HepG2 (cell line): ENCODE measurements at places on chromosomes 1 and 21. TPM values are rescaled to one million over a fixed set of nuclear protein-coding genes. Genes with fewer than 3 reads are reported as not detected.

DNA sequence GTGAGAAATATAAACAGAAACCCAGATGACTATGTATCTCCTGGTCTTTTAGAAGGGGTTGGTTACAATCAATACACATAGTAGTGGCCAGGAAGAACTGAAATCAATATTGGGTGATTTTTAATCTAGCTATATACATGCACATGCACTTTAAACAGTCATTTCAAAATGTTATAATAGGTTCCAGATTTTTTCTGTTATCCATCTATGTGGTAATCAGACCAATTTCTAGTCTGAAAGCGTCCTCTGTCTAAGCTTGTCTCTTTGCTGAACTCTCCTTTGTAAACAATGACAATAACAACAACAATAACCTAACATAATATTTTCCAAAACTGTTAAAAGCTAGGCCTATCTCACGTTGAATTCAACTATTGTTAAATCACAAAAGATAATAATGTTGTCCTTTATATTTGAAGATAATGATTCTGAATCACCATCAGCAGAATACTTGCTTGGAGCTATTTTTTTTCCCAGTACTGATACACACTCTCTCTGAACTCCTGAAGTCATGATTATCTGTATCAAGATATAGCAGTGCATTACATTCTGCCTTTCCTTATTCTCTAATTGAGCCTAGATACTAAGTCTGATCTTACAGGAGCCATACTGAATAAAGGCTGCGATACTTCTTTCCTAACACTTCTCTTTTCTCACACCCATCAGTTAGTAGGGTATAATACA lies 496.8 kb upstream of the ZRANB2 start:
- DNase-seq: no peak

- DNase-seq: no peak
Measured at GRCh38 chr21:45533846-45534635, 8.2 kb downstream of the SLC19A1 start.

DNA sequence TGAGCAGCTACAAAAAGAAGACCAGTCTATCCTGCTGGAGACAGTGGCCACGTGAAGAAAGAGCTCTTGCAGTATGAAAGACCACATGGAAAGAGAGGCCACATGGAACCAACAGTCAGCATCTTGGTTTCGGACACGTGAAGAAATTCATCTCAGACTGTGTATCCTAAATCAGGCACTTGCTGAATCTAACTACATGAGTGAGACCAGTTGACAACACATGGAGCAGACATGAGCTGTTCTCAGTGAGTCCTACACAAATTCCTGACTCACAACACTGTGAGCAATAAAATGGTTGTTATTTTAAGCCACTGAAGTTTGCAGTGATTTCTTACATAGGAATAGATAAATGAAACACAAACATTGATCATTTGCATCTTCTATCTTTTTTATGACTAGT lies 2.4 kb upstream of the TAF1A start:
- no peak for DNase-seq

GRCh38 chr1:12549460-12550349 lies 68.3 kb downstream of the DHRS3 start:
- DNase-seq: peak; percentile 90

DNA sequence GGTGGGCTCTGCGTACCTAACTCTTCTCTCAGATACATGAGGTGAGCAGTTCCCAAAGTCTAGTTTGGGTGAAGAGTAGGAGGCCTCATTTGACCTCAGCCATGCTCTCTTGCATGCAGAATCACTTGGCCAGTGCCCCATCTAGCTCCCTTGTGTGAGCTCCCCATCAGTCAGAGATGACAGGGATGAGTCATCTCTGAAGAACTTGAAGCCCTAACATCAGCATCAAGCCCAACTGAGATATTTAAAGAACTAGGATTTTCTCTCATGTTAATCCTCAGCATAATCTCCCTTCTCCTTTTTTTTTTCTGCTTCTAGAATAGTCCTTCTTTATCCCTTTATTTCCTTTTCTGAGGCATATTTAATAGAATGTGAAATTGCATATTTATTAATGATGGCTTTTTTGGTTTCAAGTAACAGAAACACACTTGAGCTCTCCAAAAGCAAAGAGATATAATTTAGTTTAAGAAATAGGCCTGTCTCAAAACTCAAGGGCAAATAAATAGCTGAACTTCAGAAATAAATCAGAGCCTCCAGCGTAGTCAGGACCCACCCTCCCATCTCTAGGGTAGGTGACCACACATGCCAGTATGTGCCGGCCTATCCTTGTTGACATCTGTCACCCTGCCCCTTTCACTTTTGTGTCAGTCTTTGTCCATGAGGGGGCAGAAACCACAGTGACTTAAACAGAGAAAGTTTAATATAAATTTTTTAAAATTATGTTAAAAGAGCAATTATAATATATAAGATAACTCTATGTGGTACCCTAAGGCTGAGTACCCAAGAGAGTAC lies 112.3 kb downstream of the TSEN15 start:
- DNase-seq: no peak

DNA sequence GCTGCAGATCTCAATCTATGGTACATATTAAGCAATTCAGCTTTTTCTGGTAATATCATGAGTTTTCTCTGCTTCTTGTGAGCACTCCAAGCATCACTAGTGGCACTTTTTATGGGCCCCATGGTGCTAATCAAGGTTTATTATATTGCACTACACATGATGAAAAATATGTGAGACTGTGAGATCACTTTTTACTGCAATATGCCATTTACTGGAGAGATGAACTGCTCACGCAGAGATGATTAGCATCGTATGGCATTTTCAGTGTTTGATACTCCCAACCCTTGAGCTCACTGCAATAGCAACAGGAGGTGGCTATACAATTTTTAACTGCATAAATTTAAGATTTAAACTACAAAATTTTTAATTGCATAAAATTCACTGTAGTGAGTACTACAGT lies 8.7 kb upstream of the KCNK1 start:
- no peak for DNase-seq

GRCh38 chr1:35222322-35223083 lies 29.6 kb upstream of the SFPQ start:
- DNase-seq: no peak

DNA sequence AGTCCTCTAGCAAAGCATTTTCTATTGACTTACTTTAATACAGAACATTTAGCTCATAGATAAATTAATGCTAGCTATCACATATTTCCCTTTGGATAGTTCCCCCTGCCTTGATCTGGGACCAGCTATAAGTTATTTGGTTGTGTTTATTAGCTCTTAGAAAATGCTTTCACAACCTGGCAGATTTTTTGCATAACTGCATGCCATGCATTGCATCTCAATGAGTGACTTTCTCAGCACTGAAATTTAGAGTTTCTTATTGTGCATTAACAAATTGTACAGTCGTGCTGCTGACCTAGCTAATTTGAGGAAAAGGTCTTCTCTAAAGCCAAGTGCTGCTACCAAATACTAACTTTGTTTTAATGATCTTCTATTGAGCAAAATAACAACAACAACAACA lies 164.8 kb downstream of the PLPPR5 start:
- DNase-seq: no peak

GRCh38 chr1:67162954-67163353 lies 3.3 kb upstream of the IL23R start:
- DNase-seq: peak; percentile 6

GRCh38 chr1:228293393-228293792 lies 85.5 kb downstream of the OBSCN start:
- DNase-seq: no peak

DNA sequence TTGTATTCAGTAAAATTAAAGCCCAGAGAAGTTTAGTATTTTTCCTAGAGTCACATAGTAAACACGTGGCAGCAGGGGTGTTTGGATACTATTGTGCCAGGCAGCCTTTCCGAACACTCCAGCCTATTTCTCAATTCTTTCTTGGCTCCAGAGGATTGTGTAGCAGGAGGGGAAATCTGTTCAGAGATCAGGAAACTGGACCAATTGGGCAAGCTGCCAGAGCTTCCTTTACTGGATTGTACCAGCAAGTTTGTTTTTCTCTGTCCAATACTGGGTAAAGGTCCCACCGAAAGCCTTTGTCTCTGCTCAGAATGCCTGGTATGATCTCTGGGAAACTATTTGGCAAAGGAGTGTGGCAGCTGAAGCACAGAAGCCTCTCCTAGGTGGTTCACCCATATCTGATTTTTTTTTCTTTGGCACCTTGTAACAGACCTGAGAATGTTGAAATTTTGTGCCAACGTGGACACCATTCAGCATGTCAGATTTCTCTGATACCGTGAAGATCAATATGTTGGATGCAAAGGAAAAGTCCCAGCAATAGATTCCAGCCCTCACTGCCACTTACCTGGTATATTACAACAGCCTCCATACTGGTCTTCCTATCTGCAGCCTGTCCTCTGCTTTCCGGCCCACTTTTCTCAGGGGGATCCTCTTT lies 126.2 kb downstream of the FGGY start:
- peak; percentile 92 for DNase-seq

- DNase-seq: no peak
Measured at GRCh38 chr1:6401673-6402072, 8.1 kb upstream of the ACOT7 start.

Gene TNFSF4
- 7.9 and 8.3 TPM in 2 replicates for polyA plus RNA-seq

Gene SLFNL1
- polyA plus RNA-seq: 0.18 and 0.20 TPM in 2 replicates

Gene GJB4
- not detected in 2 replicates for polyA plus RNA-seq

Gene STRIP1
- 20.9 and 26.3 TPM in 2 replicates for polyA plus RNA-seq

Gene NBPF6
- not detected in 2 replicates for polyA plus RNA-seq

Gene LENEP
- polyA plus RNA-seq: not detected in 2 replicates

Gene RGS2
- 1.4 and 2.0 TPM in 2 replicates for polyA plus RNA-seq
